ENCODE measurements at places on chromosomes 1 and 21.

DNA sequence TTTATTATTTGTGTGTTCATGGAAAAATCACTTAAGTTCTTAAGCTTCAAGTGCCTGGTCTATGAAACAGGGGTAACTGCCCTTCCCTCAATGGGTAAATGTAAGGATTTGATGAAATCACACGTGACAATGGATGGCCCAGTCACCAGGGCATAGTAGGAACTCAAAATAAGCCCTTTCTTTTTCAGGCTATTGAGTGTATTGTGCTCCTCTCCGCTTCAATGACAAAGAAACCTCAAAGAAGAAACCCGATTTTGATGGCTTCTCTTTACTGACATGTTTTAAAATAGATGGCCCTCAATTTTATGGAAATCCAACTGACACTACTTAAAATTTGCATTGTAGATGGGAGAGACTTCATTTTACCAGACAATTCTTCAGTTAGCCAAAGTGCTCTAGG, 543.5 kb downstream of the OMA1 start:
- no peak for DNase-seq

GRCh38 chr1:198798923-198799386, 160.1 kb downstream of the PTPRC start:
- DNase-seq = no peak

GRCh38 chr1:22670352-22670975, 17.4 kb downstream of the C1QB start:
- no peak for DNase-seq

DNA sequence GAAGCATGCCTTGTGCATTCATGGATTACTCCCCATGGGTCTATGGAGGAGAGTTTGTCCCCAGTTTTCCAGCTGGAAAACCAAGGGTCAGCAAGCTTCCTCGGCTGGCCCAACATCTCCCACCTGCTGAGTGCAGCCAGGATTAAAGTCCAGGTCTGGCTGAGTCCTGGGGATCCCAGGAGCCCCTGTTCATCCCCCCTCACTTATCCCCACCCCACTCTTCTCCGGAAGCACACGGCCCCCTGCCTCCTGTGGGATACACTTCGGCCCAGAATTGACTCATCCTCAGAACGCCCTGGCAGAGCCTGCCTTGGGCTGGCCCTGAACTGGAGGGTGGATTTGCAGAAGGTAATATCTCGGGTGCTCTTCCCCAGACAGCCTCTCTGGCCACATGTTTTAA, 276.1 kb downstream of the NPHP4 start:
- no peak for DNase-seq

DNA sequence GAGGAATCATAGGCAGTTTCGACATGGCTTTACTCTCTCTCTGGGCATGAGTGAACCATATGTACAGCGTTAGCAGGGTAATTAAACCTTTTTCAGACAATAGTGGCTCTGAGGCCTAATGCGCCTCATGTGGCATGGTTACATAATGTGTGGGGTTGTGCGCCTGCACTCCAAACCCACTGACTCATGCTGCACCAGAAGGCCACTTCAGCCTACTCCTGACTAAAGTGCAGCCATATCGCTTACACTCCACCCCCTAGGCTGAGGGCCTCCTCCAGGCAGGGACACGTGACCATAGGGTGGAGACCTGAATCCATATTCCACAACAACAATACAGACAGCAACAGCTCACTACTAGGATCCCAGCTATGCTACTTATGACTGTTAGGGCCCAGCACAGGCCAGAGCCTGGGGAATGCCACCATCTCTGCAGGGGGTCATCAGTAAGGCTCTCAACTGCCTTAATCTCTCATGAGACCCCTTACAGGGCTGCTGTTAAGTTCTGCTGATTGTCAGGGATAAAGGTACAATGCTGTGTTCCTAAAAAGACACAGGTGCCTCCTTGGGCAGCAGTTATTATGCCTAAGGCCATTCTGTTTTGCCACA, 13.4 kb upstream of the ODF2L start:
- DNase-seq = peak; percentile 60

- no peak for DNase-seq
Measured at GRCh38 chr1:111174070-111174469, 26.4 kb downstream of the DENND2D start.

DNA sequence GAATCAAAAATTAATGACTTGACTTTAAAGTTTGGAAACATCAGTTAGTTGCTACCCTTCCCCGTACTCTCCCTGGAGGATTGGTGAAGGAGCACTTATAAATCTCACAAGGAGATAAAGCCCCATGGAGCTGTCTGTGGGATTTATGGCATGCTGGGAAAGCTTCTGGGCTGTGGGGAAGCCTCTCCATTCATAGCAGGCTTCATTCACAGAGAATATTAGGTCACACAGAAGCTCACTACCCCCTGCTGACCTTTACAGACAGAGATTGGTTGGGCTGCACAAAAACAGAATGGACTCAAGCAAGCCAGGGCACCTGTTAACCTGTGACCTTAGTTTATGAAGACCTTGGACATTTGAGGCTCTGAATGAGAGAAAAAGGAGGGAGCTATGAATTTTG, 32.1 kb downstream of the RGL1 start:
- DNase-seq = no peak
